CD4-positive, alpha-beta T cell (primary cell): ENCODE measurements at places on chromosomes 6 and 20. TPM values are rescaled to one million over a fixed set of nuclear protein-coding genes. Genes with fewer than 3 reads are reported as not detected.

The TCP11 gene
- not detected for total RNA-seq

The LRRC1 gene
- total RNA-seq, result 1.1 TPM

The TGM3 gene
- total RNA-seq, result not detected

The SLC17A4 gene
- not detected for total RNA-seq

The PAX1 gene
- not detected for total RNA-seq

The MRPL18 gene
- 10.2 TPM for total RNA-seq

The NKAIN4 gene
- not detected for total RNA-seq

The FAM50B gene
- total RNA-seq, result 2.8 TPM

The MAFB gene
- total RNA-seq, result 3.3 TPM

The ASIP gene
- not detected for total RNA-seq

The DLL1 gene
- 7.2 TPM for total RNA-seq

The DYNLRB1 gene
- 40.3 TPM for total RNA-seq

The ATG5 gene
- 19.4 TPM for total RNA-seq

GRCh38 chr20:40706977-40707582, 18.0 kb upstream of the MAFB start:
- no peak for DNase-seq

DNA sequence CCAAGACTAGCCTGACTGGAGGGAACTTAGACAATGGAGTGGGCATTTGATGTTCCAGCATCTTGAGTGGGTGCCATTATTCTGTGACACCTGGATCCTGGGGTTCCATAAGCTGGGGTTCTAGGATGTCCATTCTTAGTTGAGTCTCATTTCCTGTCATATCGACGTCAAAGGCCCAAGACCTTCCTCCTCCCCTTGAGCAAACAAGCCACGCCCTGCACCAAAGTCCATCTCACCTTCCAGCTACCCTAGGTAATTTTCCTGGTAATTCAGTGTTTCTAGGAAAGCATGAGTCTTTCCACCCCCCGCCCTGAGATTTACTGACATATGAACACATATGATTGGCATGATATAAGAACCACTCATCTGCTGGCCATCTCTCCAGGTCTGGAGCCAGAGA, at the start of gene TRIM40:
TSS of gene TRIM40 (plus strand) at position 384 of the 400 bp plus-strand sequence. CDS start 897 bp downstream, outside the sequence.
- no peak for DNase-seq

GRCh38 chr20:43507150-43508080, at the start of gene L3MBTL1:
L3MBTL1 (plus strand) TSS chr20:43507697; CDS start chr20:43513504, 5,807 bp downstream.
- no peak for DNase-seq

DNA sequence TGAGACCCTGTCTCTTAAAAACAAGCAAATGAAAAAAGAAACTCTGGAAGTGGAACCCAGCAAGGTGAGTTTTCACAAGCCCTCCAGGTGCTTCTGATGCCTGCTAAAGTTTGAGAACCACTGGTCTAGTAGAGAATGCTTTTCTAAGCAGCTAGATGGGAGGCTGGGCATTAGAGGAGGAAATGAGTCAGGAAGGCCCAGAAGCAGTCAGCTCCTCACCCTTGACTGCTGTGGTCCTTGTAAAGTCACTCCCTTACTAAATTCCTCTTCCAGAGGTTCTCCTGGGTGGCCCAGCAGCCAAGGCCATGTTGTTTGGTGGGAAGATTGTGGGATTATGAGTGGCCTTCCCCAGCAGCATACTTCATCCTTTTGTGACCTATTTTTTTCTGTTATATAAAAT, 52.0 kb upstream of the FYN start:
- no peak for DNase-seq

GRCh38 chr6:125114248-125114858, 39.2 kb upstream of the TPD52L1 start:
- DNase-seq, result peak; percentile 60

- DNase-seq, result no peak
Observed at GRCh38 chr6:11027565-11028110, 16.5 kb downstream of the ELOVL2 start.

GRCh38 chr6:8731874-8732273, 296.5 kb upstream of the SLC35B3 start:
- no peak for DNase-seq

- no peak for DNase-seq
Observed at GRCh38 chr6:11237428-11237827, 5.0 kb upstream of the NEDD9 start.

DNA sequence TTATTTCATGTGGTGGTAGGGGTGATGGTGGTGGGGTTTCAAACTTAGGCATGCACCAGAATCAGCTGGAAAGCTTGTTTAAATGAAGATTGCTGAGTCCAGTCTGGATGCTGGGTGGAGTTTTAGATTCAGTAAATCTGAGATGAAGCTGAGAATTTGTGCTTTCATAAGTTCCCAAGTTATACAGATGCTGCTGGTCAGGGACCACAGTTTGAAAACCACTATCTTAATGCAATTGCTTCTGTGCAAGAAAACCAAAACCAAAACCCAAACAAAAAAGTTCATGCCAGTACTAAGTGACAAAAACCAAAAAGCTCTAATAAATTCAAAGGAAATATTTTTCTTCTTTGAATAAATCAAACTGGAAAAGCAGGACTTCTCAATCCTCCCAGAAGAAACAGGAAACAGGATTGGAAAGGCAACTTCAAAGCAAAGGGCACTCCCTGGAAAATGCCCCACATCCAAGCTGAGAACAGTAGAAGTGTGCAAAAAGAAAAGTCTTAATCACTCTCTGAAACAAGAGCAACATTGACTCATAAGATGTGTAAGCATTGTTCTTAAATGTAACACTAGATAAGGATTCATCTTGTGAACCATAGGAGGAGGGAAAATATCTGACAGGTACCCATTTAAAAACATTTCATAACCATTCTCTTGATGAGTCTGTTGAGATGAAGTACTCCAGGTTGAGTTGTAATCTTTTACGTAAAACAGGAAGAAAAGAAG, 481.5 kb upstream of the HSF2 start:
- DNase-seq, result no peak

GRCh38 chr6:33211136-33211535, 2.8 kb downstream of the RING1 start:
- DNase-seq, result no peak

DNA sequence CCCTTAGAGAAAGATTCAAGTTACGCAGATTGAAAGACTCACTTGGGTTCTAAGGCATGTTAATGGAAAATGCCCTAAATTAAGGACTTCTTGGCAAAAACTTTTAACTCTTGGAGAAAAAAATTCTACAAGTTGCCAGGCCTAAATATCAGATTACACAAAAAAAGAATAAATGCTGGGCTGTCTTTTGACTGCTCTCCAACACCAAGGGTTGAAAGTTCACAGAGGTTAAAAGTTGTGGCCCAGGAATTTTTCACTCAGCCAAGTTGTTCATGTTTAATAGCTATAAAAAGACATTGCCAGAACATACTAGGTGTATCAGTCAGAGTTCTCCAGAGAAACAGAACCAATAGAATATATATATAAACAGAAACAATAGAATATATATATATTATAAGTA, 268.4 kb upstream of the PRND start:
- no peak for DNase-seq

DNA sequence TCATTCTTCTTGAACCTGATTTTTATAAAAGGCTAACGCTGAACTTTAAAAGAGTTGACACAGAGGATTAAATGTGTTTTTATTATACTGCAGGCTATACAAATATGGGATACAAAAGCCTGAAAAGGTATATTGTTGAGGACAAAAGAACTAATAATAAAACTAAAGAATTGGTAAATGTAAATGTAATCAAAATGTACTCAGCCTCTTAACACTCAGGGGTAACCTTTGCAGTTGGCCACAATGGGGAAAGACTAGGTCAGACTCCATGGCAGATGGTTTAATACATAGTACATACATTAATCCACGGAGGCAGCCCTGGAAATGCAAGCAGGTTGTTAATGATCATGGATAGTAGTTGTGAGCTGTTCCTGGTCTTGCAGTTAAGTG, 57.5 kb downstream of the SOBP start:
- DNase-seq, result no peak

- no peak for DNase-seq
Observed at GRCh38 chr6:75149240-75149639, 56.6 kb downstream of the COL12A1 start.

- no peak for DNase-seq
Observed at GRCh38 chr6:139583420-139583819, 209.0 kb upstream of the CITED2 start.
